NCI-H1048 (cell line): ENCODE measurements at places on chromosomes 11 and 22.

DNA sequence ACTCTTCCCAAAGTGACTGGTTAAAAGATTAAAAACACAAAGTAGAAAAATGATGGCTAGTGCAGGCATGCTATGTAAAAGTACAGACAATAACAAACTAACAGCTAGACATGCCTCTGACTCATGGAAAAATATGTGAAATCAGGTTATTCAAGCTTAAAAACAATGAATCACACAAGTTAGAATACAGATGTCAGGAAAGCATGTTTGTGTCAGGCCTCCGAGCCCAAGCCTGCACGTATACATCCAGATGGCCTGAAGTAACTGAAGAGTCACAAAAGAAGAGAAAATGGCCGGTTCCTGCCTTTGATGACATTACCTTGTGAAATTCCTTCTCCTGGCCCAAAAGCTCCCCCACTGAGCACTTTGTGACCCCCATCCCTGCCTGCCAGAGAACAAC, 110.1 kb downstream of the NOX4 start:
- no peak for DNase-seq

DNA sequence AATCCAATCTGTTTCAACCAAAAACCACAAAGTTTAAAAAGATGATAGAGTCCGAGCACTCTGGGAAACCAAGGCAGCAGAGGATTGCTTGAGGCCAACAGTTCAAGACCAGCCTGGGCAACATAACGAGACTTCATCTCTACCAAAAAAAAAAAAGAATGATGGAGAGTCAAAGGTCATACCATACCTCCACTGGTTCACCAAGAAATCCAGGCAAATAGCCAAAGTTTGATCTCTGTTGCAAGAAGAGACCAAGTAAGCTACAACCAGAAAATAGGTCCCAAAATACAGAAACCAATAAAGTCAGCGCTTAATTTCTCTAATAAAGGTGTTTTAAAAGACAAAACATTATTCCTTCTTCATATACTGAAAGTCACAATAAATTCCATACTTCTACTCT, 13.1 kb downstream of the FAM168A start:
- DNase-seq, result no peak

DNA sequence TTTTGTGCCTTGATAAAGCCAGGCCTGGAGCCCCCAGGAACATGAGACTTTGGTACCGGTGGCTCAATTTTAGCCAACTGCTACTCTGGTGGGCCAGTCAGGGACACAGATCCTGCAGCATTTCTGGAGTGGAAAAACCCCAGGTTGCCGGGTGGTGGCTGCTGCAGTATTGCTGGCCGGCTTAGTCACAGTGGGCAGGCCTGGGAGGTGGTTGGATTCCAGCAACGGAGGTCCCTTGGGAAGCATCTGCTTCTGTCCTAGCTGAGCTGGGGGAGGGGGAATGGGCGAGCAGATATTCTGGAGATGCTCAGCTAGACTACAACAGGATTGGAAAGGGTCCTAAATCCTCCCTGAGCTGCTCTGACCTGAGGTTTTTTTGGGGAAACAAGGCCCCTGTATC, 31.6 kb upstream of the ACCSL start:
- DNase-seq, result no peak

- no peak for DNase-seq
Observed at GRCh38 chr11:76756341-76756741, 26.8 kb upstream of the TSKU start.

DNA sequence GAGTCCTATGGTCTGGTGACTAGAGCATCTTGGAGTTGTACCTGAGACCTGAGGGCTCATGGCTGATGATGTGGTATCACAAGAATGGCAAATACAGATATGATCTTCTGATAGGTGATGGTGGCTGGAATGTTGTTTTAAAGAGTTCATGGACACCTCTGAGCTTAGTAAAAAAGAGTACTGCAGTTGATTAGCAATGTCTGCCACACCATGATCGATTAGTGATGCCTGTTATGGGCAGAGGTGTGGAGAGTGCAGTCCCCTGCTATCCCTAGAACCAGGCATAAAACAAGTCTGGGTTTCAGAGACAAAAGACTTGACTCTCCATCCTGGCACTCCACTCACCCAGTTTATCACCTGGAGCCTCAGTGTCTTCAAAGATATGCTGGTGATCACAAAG, 1.4 kb upstream of the BATF2 start:
- DNase-seq, result no peak
